ENCODE measurements at places on chromosomes 7 and 10. TPM values are rescaled to one million over a fixed set of nuclear protein-coding genes. Genes with fewer than 3 reads are reported as not detected.

TMEM229A gene
- not detected for total RNA-seq

- H3K4me1 ChIP-seq, result no peaks in the 10 kb centered on the region
- no peak overlapping the region for H3K4me3 ChIP-seq
- H3K27me3 ChIP-seq, result no peaks in the 10 kb centered on the region
- H3K36me3 ChIP-seq, result no peaks in the 10 kb centered on the region
Measured at GRCh38 chr7:80215734-80216133, 81.1 kb downstream of the GNAI1 start.

GRCh38 chr7:136953386-136953785 is 84.9 kb downstream of the CHRM2 start:
- no peaks in the 10 kb centered on the region for H3K27me3 ChIP-seq
- H3K36me3 ChIP-seq, result no peaks in the 10 kb centered on the region
- no peak overlapping the region for H3K4me3 ChIP-seq
- no peaks in the 10 kb centered on the region for H3K4me1 ChIP-seq
- DNase-seq, result no peak

- peaks cover 6% of the 10 kb centered on the region for H3K4me1 ChIP-seq
- H3K27me3 ChIP-seq, result no peaks in the 10 kb centered on the region
- no peak overlapping the region for H3K4me3 ChIP-seq
- no peaks in the 10 kb centered on the region for H3K36me3 ChIP-seq
Measured at GRCh38 chr10:22849077-22849805, 78.6 kb upstream of the ARMC3 start.

Data from activated CD8-positive, alpha-beta T cell treated with anti-CD3 and anti-CD28 coated beads, Interleukin-2, amount 10 ng/mL, durations not matched to agents 7 days and 5 days (primary cell).